ENCODE measurements at places on chromosomes 1 and 21.

DNA sequence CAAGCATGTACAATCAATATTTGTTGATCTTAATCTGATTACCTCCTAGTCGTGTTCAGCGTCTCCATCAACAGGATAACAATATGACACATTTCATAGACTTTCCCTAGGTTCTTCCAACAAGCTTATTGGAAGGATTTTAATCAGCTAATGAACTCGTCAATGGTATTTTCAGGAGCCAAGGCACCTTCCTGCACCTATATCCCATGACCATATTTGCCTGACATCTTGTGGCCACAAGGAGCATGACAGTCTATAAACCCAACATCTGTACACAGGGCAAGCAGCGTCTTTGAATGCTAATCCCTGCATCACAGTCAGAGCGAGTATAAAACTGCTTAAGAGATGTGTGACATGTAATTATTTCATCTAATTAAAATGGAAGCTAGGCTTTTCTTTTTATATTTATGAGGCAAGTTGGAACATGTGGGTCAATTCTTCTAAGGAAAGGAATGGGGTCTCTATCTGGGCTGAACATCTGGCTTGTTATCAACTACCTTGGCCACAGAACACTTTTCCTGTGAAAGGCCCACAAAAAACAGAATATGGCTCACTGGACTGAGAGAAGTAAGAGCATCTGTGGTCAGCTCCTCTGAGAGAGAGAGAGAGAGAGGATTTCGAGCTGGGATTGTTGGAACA, 388.8 kb downstream of the NTNG1 start:
- no peak for DNase-seq

DNA sequence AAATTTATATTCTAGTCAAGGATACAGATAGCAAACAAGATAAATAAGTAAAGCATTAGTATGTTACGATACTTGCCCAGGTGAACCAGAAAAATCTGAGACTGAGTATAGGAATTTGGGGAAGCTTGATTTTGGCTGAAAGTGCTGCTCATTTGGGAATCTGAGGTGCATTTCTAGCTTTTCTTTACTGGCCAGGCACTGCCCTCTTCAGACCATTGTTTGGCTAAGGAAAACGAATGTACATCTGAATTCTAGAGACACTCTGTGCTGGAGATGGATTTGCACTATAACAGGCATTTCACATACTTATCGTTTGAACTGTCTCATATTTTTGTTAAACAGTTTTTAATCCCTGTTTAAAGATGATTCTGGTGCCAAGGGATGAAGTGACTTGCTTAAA, 23.4 kb downstream of the ARID1A start:
- DNase-seq: no peak

GRCh38 chr1:175034775-175035174, 11.6 kb upstream of the MRPS14 start:
- no peak for DNase-seq

- no peak for DNase-seq
Measured at GRCh38 chr1:35394386-35394785, 125.9 kb downstream of the ZMYM4 start.

DNA sequence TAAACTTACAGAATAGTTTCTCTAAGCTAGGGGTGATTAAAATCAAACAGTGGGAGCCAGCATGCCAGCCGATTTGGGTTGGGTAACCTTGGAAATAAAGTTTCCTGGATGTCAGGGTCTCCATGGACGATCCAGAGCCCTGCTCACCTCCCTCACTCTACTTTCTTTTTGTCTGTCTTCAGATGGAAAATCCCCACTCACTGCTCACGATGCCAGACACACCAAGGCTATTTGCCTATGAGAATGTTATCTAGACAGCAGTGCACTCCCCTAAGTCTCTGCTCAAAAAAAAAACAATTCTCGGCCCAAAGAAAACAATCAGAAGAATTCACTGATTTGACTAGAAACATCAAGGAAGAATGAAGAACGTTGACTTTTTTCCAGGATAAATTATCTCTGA, 13.9 kb downstream of the SLAMF7 start:
- no peak for DNase-seq

DNA sequence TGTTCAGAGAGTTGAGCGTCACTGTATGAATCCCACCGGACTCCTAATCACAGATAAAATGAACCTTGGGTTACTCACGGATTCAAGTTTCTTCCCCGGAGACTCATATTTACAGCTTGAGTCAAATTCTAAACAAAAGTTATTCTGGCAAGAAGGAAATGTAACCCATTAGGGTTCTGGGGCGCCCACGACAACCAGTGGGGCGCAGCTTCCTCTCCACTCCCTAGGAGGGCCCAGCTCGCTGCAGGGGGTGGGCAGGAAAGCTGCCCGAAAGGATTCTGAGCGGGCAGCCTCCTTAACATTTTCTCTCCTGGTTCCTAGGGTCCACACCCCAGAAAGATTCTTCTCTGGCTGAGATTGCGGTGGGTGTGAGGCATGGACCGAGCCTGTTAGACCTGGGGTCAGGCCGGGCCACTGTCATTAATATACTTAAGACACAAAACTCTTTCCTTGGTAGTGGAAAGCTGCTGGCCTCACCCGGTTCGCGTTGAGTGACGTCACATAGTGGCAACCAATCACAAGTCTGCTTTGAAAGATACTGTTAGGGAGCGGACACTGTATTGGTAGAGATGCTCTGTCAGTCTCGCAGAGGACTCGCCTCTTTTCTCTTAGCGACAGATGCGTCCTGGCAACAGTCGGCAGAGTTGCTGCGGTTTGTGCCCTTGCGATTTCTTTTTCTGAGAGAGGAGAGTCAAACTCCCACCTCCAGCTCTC, 13.6 kb upstream of the MCOLN3 start:
- peak; percentile 68 for DNase-seq

DNA sequence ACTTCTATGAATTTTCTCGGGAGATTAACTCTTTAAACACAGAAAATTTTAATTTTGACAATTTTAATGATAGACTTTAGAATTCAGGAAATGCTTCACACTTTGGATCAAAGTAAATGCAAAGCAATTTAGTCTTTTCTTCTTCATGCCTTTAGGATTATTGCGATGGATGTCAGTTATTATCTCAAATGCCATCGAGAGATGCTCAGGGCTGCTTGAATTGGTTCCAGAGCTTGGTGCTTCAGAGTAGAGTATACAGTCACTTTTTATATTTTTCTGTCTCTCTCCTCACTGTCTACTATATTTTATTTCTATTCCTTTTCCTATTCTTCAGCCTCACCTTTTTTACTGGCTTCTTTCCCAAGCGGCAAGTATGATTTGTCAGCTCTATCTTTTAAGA, 59.2 kb downstream of the C1orf21 start:
- no peak for DNase-seq

GRCh38 chr1:184813528-184814089, 59.0 kb upstream of the EDEM3 start:
- no peak for DNase-seq

- DNase-seq: no peak
Measured at GRCh38 chr1:10939654-10940450, 72.6 kb upstream of the TARDBP start.

- DNase-seq: no peak
Measured at GRCh38 chr21:33247599-33247998, 17.9 kb downstream of the IFNAR2 start.

DNA sequence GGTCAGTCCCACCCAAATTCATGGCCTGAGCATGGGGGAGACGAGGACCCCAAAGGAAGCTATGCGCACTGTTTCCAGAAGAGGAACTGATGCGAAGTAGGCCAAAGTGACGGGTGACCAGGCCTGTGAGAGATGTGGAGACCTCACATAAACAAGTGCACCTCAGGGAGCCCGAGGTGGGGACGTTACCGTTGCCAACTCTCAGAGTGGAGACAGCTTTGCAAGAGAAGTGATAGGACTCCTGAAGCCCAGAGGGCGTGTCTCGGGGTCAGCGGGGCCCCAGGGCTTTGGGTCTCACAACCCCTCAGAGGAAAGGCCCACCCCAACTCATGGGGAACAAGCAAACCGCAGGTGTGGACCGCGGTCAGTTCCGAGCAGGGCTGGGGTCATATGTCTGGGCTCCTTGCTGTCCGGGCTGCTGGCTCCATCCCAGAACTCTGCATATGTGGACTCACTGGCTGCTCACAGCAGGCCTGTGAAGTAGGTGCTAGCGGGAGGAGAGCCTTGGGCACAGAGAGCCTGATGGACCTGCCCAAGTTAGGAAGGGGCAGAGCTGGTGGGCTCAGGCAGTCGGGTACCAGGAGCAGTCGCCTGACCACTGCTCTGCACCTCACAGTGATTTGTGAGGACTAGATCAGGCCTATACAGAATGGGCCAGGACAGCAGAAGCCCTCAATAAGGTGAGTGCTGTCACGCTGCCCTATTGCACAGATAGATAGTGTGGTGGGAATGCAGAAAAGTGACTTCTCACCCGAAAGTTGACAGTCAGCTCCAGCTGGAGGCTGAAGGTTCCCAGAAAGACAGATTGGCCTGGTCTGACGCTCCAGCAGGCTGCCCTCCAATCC, 26.2 kb downstream of the STUM start:
- DNase-seq: no peak

DNA sequence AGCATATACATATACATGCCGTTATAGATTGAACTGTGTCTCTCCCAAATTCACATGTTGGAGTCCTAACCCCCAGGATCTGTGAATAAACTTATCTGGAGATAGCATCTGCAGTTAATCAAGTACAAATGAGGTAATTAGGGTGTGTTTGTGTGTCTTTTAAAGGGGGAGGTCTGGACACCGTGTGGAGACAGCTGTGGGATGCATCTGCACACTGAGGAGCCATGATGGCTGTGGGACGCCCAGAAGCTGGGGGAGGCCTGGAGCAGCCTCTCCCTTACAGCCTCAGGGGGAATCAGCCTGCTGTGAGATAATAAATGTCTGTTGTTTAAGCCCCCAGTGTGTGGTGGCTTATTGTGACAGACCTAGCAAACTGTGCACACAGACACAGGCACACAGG, 51.8 kb upstream of the COL18A1 start:
- no peak for DNase-seq

DNA sequence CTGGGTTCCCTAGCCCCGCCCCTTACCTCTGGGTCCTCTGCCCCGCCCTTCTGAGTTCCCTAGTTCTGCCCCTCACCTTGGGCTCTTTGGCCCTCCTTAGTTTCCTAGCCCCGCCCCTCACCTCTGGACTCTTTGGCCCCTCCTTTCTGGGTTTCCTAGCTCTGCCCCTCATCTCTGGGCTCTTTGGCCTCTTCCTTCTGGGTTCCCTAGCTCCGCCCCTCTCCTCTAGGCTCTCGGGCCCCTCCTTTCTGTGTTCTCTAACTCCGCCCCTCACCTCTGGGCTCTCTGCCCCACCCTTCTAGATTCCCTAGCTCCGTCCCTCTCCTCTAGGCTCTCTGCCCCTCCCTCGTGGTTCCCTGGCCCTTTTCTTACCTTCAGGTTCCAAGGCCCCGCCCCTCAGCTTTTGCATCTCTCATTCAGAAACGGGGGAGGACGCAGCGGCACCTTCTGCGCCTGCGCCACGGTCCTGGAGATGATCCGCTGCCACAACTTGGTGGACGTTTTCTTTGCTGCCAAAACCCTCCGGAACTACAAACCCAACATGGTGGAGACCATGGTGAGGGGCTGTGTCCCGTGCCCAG, 88.5 kb downstream of the PTPRU start:
- no peak for DNase-seq

DNA sequence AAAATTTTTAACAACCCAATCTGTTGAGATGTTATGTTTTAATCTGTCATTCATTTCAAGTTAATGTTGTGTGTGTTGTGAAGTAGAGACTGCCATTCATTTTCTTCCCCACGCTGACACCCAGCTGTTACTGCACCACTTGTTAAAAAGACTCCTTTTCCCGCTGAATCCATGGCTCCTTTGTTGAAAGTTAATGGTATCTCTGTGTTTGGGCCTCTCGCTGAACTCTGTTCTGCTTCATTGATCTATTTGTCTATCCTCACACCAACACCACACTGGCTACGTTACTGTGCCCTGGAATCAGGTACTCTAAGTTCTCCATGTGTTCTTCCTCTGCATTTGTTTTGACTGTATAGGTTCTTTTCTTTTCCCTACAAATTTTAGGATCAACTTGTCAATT, 58.2 kb downstream of the PDE9A start:
- DNase-seq: no peak

GRCh38 chr1:8325771-8326170, 7.9 kb downstream of the SLC45A1 start:
- no peak for DNase-seq

- DNase-seq: no peak
Measured at GRCh38 chr1:36322786-36323635, 434 bp downstream of the EVA1B start.

- no peak for DNase-seq
Measured at GRCh38 chr1:13763991-13764390, 64.0 kb downstream of the PRDM2 start.

GRCh38 chr1:4214826-4215225, 314.8 kb upstream of the C1orf174 start:
- DNase-seq: no peak

GRCh38 chr1:186828611-186829454, at the start of gene PLA2G4A:
Gene PLA2G4A (plus strand): TSS chr1:186828949. CDS start chr1:186854355, 25,406 bp downstream.
- DNase-seq: no peak

DNA sequence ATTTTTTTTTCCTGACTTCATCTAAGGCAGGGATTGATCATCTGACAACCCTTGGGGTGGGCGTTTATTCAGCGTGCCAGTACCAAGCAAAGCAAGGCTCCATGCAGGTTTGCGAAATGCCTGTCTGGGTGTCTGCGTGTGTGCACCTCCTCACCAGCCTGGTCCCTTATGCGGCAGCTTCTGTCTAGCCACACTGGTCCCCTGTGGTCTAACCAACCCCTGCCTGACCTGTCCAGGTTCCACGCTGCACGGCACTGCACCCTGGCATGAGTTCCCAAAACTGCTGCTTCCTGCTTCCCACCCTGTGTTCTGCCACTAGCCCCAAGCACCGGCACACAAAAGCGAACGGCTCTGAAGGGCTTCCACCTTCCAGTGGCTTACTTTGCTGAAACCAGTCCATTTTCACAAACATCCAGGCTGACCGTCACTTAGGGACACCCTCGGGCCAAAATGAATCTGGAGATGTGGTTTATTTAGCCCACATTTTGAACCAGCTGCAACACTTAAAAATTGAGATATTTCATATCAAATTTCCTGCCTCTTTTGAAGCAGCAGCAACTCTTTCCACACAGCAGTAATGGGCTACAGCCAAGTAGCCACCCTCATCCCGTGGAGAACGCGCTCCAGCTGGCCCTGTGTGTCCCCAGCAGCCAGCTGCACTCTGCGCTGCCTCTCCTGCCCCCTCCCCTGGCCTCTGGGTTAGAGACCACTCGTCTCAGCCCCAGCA, 55.7 kb downstream of the HLCS start:
- DNase-seq: no peak

DNA sequence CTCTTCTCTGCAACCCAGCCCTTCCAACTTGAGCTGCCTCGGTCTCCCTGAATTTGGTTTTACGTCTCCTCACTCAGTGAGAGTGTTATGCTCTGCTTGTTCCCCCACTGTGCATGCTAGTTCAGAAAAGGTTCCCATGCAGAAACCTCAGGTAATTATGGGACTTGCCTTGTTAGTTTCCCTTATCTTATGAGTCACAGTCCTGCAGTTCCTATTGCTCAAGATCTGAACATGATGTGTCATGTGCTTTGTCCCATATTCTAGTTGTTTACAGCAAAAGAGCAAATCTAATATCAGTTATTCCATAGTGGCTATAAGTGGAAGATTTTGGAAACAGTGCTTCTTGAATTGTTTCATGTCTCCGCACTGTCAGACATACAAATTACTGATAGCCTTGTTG, 74.4 kb downstream of the DUSP10 start:
- no peak for DNase-seq

GRCh38 chr1:10232163-10232562, 21.8 kb downstream of the KIF1B start:
- DNase-seq: no peak

- no peak for DNase-seq
Measured at GRCh38 chr1:60108196-60108595, 34.6 kb upstream of the C1orf87 start.

GRCh38 chr1:180953291-180954004, 40.8 kb downstream of the KIAA1614 start:
- no peak for DNase-seq

- DNase-seq: no peak
Measured at GRCh38 chr1:35505911-35506798, 51.0 kb downstream of the KIAA0319L start.

All from amygdala (tissue), 56 donors.